ENCODE measurements at places on chromosomes 7 and 10. TPM values are rescaled to one million over a fixed set of nuclear protein-coding genes. Genes with fewer than 3 reads are reported as not detected.

Gene ATP6V0A4
- total RNA-seq = 0.15 TPM

Gene MYO3A
- not detected for total RNA-seq

Gene MSS51
- 0.71 TPM for total RNA-seq

Gene ZNF117
- 0.28 TPM for total RNA-seq

Gene ANKRD1
- 6.5 TPM for total RNA-seq

Gene BMPR1A
- 23.5 TPM for total RNA-seq

Gene GIMAP6
- not detected for total RNA-seq

Gene ANKRD7
- 0.36 TPM for total RNA-seq

Gene STOX1
- total RNA-seq = 0.87 TPM

Gene MBLAC1
- 2.6 TPM for total RNA-seq

Gene CCDC172
- not detected for total RNA-seq

Gene CALCR
- not detected for total RNA-seq

Gene KEL
- total RNA-seq = not detected

Gene SLC13A1
- not detected for total RNA-seq

Gene NHLRC2
- total RNA-seq = 7.4 TPM

Gene RALA
- 29.7 TPM for total RNA-seq

Gene COL1A2
- 0.07 TPM for total RNA-seq

Gene CTAGE8
- not detected for total RNA-seq

Gene ACSM6
- not detected for total RNA-seq

Gene DNAJC12
- total RNA-seq = 79.5 TPM

Measured in A549 treated with CORT108297 at 1 μM for 4 hours (cell line).